Activated B cell treated with CpG ODN at 0.5 μM for 24 hours (primary cell): ENCODE measurements at places on chromosomes 6 and 20. TPM values are rescaled to one million over a fixed set of nuclear protein-coding genes. Genes with fewer than 3 reads are reported as not detected.
A peak's percentile ranks its signal among the peaks of the same experiment; 100 is the strongest.

Gene CRISP2
- total RNA-seq: not detected in 2 replicates

- no peaks in the 10 kb centered on the region for H3K4me1 ChIP-seq
- H3K27me3 ChIP-seq: no peaks in the 10 kb centered on the region
- H3K36me3 ChIP-seq: peaks cover 14% of the 10 kb centered on the region
- H3K27ac ChIP-seq: no peak overlapping the region
- DNase-seq: no peak
Observed at GRCh38 chr20:38579921-38580320, 1.1 kb upstream of the ADIG start.

GRCh38 chr20:61957961-61958715 is 107.5 kb downstream of the TAF4 start:
- H3K4me3 ChIP-seq: no peak overlapping the region
- no peaks in the 10 kb centered on the region for H3K4me1 ChIP-seq
- no peak for DNase-seq
- peaks cover 6% of the 10 kb centered on the region for H3K27me3 ChIP-seq
- H3K27ac ChIP-seq: no peak overlapping the region

Gene MYH7B
- total RNA-seq: 0.20 and 0.35 TPM in 2 replicates

GRCh38 chr20:5786930-5787795 is 37.0 kb downstream of the SHLD1 start:
- H3K27ac ChIP-seq: peak overlapping the region; percentile 55
- H3K4me3 ChIP-seq: no peak overlapping the region
- peaks cover 15% of the 10 kb centered on the region for H3K4me1 ChIP-seq
- DNase-seq: no peak
- peaks cover 42% of the 10 kb centered on the region for H3K36me3 ChIP-seq

Gene KIAA1755
- not detected in 2 replicates for total RNA-seq

Gene EZR
- 488 and 489 TPM in 2 replicates for total RNA-seq

Gene LAMA2
- 0.07 and 0.27 TPM in 2 replicates for total RNA-seq

Gene PI16
- total RNA-seq: 0.10 and 0.78 TPM in 2 replicates

- no peaks in the 10 kb centered on the region for H3K4me1 ChIP-seq
- H3K27me3 ChIP-seq: no peaks in the 10 kb centered on the region
- no peak overlapping the region for H3K27ac ChIP-seq
- H3K4me3 ChIP-seq: no peak overlapping the region
- no peak for DNase-seq
- H3K36me3 ChIP-seq: no peaks in the 10 kb centered on the region
Observed at GRCh38 chr20:42435230-42435629, 754.5 kb downstream of the PTPRT start.

GRCh38 chr6:128519931-128520435 is 416 bp downstream of the PTPRK start:
- DNase-seq: no peak
- H3K27me3 ChIP-seq: peaks cover 48% of the 10 kb centered on the region
- H3K4me1 ChIP-seq: peaks cover 21% of the 10 kb centered on the region
- peak overlapping the region; percentile 84 for H3K4me3 ChIP-seq

- no peaks in the 10 kb centered on the region for H3K36me3 ChIP-seq
- peaks cover 35% of the 10 kb centered on the region for H3K4me1 ChIP-seq
Observed at GRCh38 chr6:431504-431903, 40.0 kb downstream of the IRF4 start.

GRCh38 chr6:112100561-112100960 is 13.2 kb downstream of the FAM229B start:
- H3K27me3 ChIP-seq: no peaks in the 10 kb centered on the region
- DNase-seq: no peak
- no peaks in the 10 kb centered on the region for H3K4me1 ChIP-seq
- peaks cover 2% of the 10 kb centered on the region for H3K36me3 ChIP-seq

- DNase-seq: no peak
- H3K27ac ChIP-seq: no peak overlapping the region
- peaks cover 48% of the 10 kb centered on the region for H3K27me3 ChIP-seq
- peaks cover 17% of the 10 kb centered on the region for H3K4me1 ChIP-seq
Observed at GRCh38 chr6:56949925-56950495, 4.9 kb upstream of the BEND6 start.

- no peak for DNase-seq
- no peaks in the 10 kb centered on the region for H3K4me1 ChIP-seq
- H3K27me3 ChIP-seq: peaks cover 11% of the 10 kb centered on the region
- H3K4me3 ChIP-seq: no peak overlapping the region
- H3K36me3 ChIP-seq: no peaks in the 10 kb centered on the region
Observed at GRCh38 chr6:167409079-167409478, 84.2 kb downstream of the TTLL2 start.

- peak; percentile 59 for DNase-seq
- no peaks in the 10 kb centered on the region for H3K27me3 ChIP-seq
- peaks cover 80% of the 10 kb centered on the region for H3K4me1 ChIP-seq
- H3K4me3 ChIP-seq: peak within 1 kb of the TSS; percentile 91
- H3K36me3 ChIP-seq: peaks cover 47% of the 10 kb centered on the region
Observed at GRCh38 chr6:32192608-32193039, at the start of gene GPSM3. TSS of gene GPSM3 (minus strand) at chr6:32192643. CDS start at chr6:32192513, 130 bp downstream.

DNA sequence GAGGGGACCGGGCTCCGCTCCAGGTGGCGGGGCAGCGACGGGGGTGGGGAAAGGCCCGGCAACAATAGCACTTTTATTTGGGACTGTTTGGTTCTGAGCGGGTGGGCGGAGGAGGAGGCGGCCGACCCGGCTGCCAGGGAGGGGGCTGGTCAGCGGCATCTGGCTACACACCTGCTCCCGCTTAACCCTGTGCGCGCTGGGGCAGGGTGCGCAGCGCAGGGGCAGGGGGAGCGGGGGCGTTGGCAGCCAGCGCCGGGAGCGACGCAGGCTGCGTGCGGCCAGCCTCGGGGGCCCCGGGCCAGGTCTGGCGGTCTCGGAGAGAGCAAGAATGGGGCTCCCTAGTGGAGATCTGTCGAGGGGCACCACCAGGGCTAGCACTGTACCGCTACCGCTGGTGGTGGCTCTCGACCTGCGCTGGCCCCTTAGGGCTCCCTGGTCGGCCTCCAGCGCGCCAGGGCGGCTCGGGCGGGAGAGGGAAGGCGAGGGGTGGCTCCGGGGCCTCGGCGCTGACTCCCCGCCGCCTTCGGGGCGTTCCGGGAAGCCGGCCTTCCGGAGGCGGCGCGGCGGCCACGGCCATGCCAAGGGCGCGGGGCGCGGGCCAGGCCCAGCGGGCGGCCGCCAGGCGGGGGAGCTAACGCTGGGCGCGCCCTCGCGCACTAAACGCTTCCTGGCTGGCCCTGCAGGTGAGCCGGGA is 92.4 kb downstream of the NCR2 start:
- H3K27me3 ChIP-seq: peaks cover 3% of the 10 kb centered on the region
- H3K27ac ChIP-seq: no peak overlapping the region
- H3K4me1 ChIP-seq: peaks cover 13% of the 10 kb centered on the region
- H3K36me3 ChIP-seq: no peaks in the 10 kb centered on the region
- DNase-seq: peak; percentile 59
- H3K4me3 ChIP-seq: peak overlapping the region; percentile 68

- H3K36me3 ChIP-seq: no peaks in the 10 kb centered on the region
- no peak overlapping the region for H3K27ac ChIP-seq
- DNase-seq: no peak
- peaks cover 41% of the 10 kb centered on the region for H3K4me1 ChIP-seq
- no peak overlapping the region for H3K4me3 ChIP-seq
- H3K27me3 ChIP-seq: no peaks in the 10 kb centered on the region
Observed at GRCh38 chr6:156727715-156728385, 49.3 kb upstream of the ARID1B start.

DNA sequence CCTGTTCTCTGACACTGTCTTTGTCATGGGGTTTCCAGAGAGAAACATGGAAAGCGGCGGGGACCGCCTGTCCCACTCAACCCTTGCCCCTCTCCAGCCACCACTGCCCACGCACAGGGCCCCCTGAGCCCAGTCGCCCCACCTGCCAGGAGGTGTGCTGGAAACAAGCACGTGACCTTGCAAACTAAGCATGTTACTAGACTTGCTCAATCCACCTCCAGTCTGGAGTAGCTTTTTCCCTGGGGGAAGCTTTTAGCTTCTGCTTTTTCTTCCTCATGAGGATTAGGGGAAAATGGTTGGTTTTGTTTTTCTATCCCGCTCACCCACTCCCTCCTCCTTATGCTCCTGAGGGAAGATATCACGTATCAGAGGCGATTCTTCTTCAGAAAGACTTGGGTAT is 105.7 kb downstream of the PLEKHG1 start:
- DNase-seq: no peak
- H3K27me3 ChIP-seq: no peaks in the 10 kb centered on the region
- H3K4me3 ChIP-seq: no peak overlapping the region
- peaks cover 85% of the 10 kb centered on the region for H3K4me1 ChIP-seq
- peak overlapping the region; percentile 24 for H3K27ac ChIP-seq

Gene SPTLC3
- not detected in 2 replicates for total RNA-seq

Gene BICRAL
- total RNA-seq: 25.2 and 25.5 TPM in 2 replicates

DNA sequence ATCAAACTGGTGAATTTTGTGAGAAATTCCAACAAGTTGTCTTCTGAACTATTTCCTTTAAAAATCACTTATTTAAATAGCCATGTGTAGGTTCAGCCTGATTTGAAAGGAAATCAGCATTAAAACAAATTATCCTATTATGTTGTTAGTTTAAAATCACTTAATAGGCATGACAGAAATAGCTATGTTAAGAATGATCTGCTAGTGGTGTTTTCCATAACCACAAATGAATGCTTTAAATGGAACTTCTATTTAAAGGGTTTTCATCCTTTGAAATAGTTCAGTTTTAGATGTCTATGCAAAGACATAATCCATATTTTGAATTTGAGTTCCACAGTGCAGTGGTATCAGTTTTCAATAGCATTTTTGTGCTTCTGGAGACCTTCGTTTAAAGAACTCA is 120.1 kb downstream of the PLEKHG1 start:
- H3K4me3 ChIP-seq: no peak overlapping the region
- H3K27me3 ChIP-seq: no peaks in the 10 kb centered on the region
- peaks cover 66% of the 10 kb centered on the region for H3K4me1 ChIP-seq
- no peak for DNase-seq
- no peak overlapping the region for H3K27ac ChIP-seq
- peaks cover 34% of the 10 kb centered on the region for H3K36me3 ChIP-seq

Gene SNAI1
- 0.61 and 0.67 TPM in 2 replicates for total RNA-seq

- H3K27ac ChIP-seq: no peak overlapping the region
- H3K4me1 ChIP-seq: no peaks in the 10 kb centered on the region
- H3K36me3 ChIP-seq: no peaks in the 10 kb centered on the region
- peaks cover 3% of the 10 kb centered on the region for H3K27me3 ChIP-seq
Observed at GRCh38 chr20:2280082-2280481, 15.7 kb upstream of the TGM3 start.

- no peaks in the 10 kb centered on the region for H3K36me3 ChIP-seq
- no peak for DNase-seq
- H3K27me3 ChIP-seq: peaks cover 18% of the 10 kb centered on the region
- H3K27ac ChIP-seq: no peak overlapping the region
Observed at GRCh38 chr6:31122791-31123706, 2.8 kb upstream of the CDSN start.

Gene HUS1B
- total RNA-seq: 1.3 and 2.7 TPM in 2 replicates

Gene FOXF2
- total RNA-seq: not detected in 2 replicates

DNA sequence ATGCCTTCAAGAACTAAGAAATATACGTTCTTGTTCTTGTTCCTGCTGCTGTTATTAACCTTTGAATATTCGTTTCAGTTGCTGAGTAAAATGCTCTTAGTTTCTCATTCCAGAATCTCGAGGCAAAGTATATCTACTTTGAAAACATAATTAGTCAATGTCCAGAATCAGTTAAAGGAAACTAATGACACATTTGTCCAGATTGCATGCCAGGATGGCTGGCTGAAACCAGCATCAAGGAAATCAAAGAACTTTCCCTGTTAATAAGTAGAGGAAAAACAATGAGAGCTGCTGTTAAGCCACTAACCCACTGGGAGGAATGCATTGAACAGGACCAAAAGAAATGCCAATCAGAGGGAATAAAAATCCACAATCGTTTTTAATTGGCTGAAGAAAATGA is 196.9 kb downstream of the ALDH8A1 start:
- H3K4me1 ChIP-seq: no peaks in the 10 kb centered on the region
- H3K36me3 ChIP-seq: no peaks in the 10 kb centered on the region
- peaks cover 1% of the 10 kb centered on the region for H3K27me3 ChIP-seq
- no peak overlapping the region for H3K4me3 ChIP-seq

- peaks cover 49% of the 10 kb centered on the region for H3K27me3 ChIP-seq
- H3K27ac ChIP-seq: no peak overlapping the region
- H3K36me3 ChIP-seq: no peaks in the 10 kb centered on the region
- no peak for DNase-seq
- H3K4me3 ChIP-seq: peak overlapping the region; percentile 84
Observed at GRCh38 chr6:166168616-166169548, 1.2 kb upstream of the TBXT start.

DNA sequence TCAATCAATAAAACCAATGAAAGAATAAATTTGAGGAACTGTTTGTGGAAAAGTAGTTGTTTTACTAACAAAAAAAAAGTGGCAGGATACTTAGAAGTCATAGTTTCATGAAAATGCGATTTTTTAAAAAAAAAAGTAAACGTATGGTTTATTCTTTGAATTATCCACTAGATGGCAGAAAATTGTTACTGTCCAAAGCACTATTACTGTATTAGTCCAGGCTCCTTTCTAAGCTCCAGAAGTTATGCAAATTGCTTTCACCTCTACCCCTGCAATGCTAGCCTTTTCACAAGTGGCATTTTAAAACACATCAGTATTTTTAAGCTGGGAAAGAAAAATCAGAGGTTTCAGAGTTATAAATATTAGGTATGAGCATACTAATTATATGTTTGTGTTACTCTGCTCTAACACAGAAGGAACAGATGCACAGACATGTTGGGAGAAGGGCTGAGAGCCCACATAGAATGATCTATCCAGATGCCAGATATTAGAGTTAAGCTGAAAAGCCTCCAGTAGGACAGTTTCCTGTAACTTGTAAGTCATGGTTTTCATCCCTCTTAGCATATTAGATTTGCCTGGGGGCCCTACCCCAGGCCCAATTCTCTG is 63.9 kb downstream of the FHL5 start:
- DNase-seq: no peak
- no peak overlapping the region for H3K4me3 ChIP-seq
- H3K4me1 ChIP-seq: peaks cover 6% of the 10 kb centered on the region
- H3K36me3 ChIP-seq: no peaks in the 10 kb centered on the region
- H3K27ac ChIP-seq: no peak overlapping the region
